ENCODE measurements at places on chromosomes 11 and 22. TPM values are rescaled to one million over a fixed set of nuclear protein-coding genes. Genes with fewer than 3 reads are reported as not detected.

- no peaks in the 10 kb centered on the region for H3K4me1 ChIP-seq
- no peaks in the 10 kb centered on the region for H3K36me3 ChIP-seq
- H3K27ac ChIP-seq, result no peak overlapping the region
- no peak for DNase-seq
These were observed 107.8 kb downstream of the CYP2R1 start for GRCh38 chr11:14784230-14784629.

DNA sequence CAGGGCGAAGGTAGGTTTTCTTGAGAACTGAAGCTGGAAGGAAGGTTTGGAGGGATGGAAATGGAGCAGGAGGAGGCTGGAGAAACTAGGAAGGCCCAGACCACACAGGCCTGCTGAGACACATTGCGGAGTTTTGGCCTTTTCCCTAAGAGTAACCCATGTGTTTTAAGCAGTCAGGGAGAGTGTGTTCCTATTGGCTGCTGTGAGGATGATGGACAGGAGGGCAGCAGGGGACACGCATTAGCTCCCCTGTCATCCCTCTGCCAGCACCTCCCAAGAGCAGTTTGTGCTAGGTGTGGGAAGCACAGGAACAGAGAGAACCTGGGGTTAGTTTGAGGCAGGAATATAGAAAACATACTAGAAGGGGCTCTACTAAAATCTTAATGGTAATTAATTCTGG lies 842.1 kb downstream of the TBC1D22A start:
- H3K27ac ChIP-seq, result no peak overlapping the region
- DNase-seq, result no peak
- H3K27me3 ChIP-seq, result no peaks in the 10 kb centered on the region
- H3K4me3 ChIP-seq, result no peak overlapping the region

DNA sequence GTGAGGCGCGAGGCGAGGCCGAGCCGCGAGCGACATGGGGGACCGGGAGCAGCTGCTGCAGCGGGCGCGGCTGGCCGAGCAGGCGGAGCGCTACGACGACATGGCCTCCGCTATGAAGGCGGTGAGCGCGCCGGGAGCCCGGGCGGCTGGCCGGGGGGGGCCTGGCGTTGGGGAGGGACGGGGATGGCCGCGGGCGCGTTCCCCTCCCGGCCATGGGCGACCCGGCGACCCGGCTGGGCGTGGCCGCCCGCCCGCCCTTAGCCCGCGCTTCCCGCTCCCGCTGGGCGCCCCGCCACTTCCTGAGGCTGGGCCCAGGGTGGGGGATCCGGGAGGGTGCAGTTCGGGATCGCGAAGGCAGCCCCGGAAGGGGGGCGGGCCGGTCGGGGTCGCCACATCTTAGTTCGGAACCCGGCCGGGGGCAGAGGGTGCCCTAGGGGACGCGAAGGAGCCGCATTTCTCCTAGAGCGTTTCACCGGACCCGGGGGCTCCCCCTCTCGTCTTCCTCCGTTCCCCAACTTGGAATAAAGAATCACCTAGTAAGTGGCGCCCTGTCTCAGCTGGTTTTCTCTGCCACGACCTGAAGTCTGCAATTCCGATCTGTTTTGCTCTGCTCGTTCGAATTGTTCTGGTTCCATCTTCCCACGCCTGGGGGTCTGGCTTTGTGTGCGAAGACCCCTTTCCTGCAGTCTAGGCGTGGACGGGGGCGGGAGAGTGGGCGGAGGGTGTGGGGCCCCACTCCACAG lies 536 bp downstream of the YWHAH start:
- peaks cover 21% of the 10 kb centered on the region for H3K4me1 ChIP-seq
- H3K4me3 ChIP-seq, result peak overlapping the region; percentile 100
- DNase-seq, result peak; percentile 63
- peaks cover 25% of the 10 kb centered on the region for H3K36me3 ChIP-seq

CRYBB1 gene
- total RNA-seq, result 2.4 TPM
